ENCODE measurements at places on chromosomes 12 and 14.
A peak's percentile ranks its signal among the peaks of the same experiment; 100 is the strongest.

- DNase-seq: no peak
Measured at GRCh38 chr14:64878837-64879634, 671 bp downstream of the SPTB start.

DNA sequence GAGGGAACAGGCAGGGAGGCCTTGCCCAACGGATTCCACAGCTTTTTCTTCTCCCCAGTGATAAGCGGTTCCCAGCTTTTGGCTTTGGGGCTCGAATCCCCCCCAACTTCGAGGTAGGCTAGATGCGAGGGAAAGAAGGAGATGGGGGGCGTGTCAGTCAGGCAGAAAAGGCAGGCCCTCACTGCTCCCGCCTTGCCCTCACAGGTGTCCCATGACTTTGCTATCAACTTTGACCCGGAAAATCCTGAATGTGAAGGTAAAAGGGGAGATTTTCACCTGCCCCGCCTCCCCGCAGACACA is 4.9 kb downstream of the CPNE6 start:
- DNase-seq: no peak

- DNase-seq: no peak
Measured at GRCh38 chr14:26265170-26265685, 332.6 kb downstream of the NOVA1 start.

DNA sequence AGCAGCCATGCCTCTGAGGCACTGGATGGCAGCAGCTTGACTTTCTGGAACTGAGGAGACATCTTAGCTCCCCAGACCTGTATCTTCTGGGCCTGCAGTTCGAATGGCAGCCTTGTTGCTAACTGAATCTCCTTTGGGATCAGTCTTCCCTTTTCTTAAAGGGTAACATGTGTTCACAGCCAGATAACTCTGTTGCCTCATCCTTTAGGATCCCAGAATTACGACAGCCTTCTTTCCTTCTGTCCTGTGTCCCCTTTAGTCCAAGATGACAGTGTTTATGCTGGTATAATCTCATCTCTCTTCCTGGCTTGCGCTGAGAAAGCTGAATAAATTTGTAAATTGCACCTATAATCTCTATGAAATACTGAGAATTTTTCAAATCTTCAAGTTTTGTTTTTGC is 9.1 kb upstream of the ERC1 start:
- DNase-seq: peak; percentile 57

- no peak for DNase-seq
Measured at GRCh38 chr12:108080363-108080762, 48.7 kb upstream of the WSCD2 start.

- DNase-seq: no peak
Measured at GRCh38 chr12:120183211-120183631, 11.3 kb downstream of the GCN1 start.

- no peak for DNase-seq
Measured at GRCh38 chr12:94418517-94418916, 41.1 kb downstream of the CEP83 start.

GRCh38 chr14:105078294-105078693 is 13.1 kb upstream of the GPR132 start:
- DNase-seq: no peak

DNA sequence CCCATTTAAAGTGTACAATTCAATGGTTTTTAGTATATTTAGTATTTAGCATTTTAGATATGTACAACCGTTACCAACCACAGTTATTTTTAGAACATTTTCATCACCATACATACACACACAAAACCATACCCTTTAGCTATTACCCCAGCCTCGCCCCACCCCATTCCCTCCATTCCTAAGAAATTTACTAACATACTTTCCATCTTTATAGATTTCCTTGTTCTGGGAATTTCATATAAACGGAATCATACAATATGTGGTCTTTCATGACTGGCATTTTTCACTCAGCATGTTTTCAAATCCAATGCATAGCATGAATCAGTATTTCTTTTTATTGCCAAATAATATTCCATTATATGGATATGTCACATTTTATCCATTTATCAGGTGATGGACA is 101.5 kb downstream of the TAOK3 start:
- DNase-seq: no peak

GRCh38 chr12:110373962-110374611 is 29.4 kb downstream of the ANAPC7 start:
- no peak for DNase-seq

DNA sequence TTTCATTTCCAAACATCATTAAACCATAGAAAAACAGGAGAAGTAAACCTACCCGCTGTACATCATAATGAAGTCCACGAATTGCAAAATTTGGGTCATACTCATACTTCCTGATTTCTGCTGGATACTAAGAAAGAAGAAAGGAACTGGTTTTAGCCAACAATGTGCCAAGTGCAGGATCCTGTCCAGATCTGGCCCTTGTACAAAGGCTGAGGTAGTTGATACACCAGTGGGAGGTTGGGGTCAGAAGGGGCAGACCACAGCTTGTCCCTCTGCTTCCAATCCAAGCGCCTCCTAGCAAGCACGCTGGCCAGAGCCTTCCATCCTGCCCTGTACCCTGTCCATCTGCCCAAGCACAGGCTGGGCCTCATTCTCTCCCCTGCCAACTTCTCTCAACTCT is 34.2 kb downstream of the NT5DC3 start:
- peak; percentile 83 for DNase-seq

DNA sequence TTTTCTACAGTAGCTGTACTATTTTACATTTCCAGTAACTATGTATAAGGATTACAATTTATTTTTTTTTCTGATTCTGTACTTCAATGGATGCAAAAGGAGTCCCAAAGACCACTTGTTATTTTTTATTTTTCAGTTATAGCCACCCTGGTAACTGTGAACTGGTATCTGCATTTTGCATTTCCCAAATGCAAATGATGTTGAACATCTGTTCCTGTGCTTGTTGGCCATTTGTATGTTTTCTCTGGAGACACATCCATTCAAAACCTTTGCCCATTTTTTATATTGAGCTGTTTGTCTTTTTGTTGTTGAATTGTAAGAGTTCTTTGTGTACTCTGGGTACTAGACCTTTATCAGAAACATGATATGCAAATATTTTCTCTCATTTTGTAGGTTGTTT is 485.6 kb downstream of the LRIG3 start:
- DNase-seq: no peak

GRCh38 chr14:20668969-20669368 is 15.4 kb upstream of the RNASE4 start:
- no peak for DNase-seq

DNA sequence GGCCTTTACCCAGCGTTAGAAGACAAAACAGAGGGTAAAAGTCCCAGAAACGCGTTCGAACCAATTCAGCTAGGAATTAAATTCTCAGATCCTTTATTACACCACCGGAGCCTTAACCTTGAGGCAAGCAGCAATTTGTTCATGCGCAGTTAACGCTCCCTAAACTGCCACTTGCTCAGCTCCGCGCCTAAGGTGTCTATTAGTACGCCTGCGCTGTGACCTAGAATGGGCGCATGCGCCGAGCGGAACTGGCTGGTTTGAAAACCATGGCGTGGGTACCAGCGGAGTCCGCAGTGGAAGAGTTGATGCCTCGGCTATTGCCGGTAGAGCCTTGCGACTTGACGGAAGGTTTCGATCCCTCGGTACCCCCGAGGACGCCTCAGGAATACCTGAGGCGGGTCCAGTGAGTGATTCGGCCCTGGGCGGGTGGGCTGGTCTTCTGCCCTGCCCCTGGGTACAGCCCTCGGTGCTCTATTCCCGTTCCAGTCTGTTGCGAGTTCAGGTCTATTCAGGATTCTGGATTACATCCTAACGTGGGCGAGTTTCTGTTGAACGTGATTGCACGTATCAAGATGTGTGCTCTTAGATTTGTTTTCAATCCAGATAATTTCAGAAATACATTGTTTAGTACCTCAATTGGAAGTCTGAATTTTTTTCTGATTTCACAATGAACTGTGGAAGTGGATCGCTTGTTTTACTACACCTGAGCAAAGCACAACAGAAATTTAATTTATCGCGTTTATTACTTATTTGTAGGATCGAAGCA is at the start of gene GEMIN2:
TSS of gene GEMIN2 (plus strand) at position 251 of the 766 bp plus-strand sequence. CDS start at position 267, 16 bp downstream.
- DNase-seq: peak; percentile 98

DNA sequence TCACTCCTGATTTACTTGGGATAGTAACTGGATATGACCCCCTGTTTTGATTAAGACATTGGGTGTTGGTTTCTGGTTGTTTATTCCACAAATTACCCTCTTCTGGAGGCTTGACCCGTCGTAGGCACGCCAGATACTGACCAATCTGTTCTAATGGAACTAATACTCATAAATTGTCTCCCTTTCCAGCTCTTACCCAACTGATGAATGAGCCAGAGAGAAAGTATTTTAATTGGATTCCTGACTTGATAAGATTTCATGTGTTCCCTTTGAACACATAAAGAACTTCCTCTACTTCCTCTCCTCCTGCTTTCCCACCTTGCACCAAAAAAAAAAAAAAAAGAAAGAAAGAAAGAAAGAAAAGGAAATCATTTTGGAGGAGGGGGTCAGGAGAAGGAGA is 340.9 kb downstream of the PCNX1 start:
- DNase-seq: no peak

DNA sequence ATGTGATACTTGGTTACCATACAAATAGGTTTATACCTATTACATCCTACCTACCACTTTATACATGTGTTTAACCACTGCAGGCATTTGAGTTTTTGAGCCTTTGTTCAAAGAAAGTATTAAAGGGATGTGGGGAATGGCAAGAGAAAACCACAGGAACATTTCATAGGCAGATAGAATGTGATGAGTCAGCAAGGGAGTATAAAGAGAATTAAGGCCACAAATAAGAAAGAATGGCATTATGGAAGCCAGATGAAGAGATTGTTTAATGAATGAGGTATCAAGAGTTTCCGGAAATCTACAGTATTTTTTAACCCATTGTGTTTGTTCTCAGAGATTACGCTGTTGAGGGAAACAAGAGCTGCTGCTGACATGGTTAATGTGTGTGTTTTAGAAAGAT is 66.9 kb downstream of the METTL25 start:
- DNase-seq: no peak

- DNase-seq: no peak
Measured at GRCh38 chr12:55713721-55714120, 2.1 kb upstream of the BLOC1S1 start.

DNA sequence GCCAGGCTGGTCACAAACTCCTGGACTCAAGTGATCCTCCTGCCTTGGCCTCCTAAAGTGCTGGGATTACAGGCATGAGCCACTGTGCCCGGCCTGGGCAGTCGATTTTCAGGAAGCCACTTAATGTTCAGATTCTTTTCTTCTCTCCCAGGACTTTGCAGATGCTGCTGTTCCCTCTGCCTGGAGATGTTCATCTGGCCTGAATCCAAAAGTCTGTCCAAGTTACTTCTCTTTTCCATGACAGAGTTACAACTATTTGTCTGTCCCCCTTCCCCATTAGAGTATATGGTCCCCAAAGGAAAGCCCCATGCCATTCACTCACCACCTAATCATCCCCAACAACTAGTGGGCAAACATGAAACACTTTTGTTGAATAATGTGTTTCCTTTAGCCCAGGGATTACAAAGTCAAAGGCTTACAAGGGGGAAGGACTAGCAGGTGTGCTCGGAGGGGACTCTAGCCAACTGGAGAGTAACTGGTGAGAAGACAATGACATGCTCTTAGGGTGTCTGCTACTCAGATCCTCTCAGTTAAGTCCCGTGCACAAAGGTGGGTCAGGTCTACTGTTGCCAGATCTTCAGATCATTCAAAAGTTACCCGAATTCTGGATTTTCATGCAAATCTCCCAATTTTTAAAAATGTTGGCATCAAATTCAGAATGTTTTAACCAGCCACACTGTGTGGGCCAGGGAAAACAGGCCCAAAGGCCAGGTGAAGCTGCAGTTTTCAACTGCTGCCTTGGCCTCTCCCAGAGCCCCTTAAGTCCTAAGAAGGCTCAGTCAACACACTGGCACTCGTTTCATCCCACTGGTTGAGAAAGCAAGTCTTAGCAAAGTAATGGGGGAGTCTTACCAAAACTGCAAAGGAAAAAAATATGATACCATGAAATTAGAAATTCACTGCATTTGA is 29.6 kb downstream of the NUDT4 start:
- peak; percentile 37 for DNase-seq

DNA sequence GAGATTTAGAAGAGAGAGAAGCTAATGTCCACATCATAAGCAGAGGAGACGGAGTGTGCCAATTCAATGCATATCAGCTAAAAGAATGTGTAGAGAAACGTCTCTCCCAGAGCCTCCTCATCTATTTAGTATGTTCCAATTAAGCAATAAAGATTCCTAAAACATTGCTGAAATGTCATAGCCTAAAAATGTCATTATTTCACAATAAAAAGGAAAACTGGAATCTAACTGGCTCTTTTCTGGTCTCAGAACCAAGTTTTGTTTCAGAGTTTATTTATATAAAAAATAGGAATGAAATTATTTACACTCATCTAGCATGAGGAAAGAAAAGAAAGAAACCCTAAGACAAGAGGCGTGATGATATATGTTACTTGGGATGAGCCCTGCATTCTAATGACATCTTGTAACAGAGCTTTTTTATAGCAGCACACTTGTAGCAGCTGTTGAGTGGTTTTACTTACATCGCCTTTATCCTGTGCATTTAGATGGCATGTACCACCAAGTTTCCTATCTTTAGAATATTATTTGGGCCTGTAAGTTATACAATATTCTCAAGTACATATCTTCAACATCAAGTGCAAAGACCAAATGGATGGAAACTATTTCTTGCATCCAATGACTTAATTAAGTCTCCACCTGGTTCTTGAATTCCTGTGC is 266.3 kb upstream of the PRKD1 start:
- no peak for DNase-seq

DNA sequence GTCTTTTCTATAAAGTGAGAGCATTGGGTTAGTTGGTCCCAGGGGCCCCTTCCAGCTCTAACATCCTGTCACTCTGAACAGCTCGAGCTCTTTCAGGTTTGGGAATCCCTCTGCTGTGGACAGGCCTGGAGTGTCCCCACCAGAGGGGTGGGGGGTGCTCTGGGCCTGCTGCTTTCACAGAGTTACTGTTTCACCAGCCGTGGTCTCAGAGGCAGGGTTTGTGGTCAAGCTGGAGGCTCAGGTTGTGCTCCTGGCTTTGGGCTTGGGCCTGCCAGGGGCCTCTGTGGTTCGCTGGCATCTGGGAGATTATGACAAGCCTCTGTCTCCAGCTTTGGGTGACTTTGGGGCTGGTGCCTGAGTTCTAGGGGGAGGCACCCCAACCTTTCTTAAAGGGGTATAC is 59.6 kb downstream of the FBXL14 start:
- no peak for DNase-seq

- peak; percentile 34 for DNase-seq
Measured at GRCh38 chr12:49440035-49440434, 72.8 kb downstream of the SPATS2 start.

- DNase-seq: peak; percentile 95
Measured at GRCh38 chr12:121214855-121215745, 5.2 kb downstream of the P2RX4 start.

All from suppressor macrophage treated with lipopolysaccharide for 1 hour (primary cell).